GM18507 (cell line): ENCODE measurements at places on chromosomes 1 and 21.

GRCh38 chr1:37958690-37959089 is 11.8 kb upstream of the INPP5B start:
- no peak for DNase-seq

- DNase-seq = no peak
Observed at GRCh38 chr1:107677697-107678096, 287.3 kb downstream of the VAV3 start.

- no peak for DNase-seq
Observed at GRCh38 chr1:67540025-67540732, 110.0 kb upstream of the SERBP1 start.

DNA sequence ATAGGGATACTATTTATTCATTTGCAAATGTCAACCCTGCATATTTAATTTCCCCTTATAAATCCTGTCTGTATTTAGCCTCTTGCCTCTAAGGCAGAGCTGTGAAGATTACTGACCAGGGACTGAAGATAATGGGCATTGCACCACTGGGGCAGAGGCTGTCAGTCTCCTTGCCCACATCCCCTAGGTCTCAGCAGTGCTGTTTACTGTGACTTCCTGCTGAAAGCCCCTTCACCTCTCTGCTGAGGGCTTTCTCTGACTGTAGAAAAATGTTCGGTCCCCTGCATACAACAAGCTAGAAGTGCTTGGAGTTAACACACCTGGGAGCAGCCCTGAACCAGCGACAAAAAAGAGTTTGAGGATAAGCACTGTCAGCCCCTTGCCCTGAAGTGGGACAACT is 28.8 kb downstream of the SLC5A9 start:
- no peak for DNase-seq

DNA sequence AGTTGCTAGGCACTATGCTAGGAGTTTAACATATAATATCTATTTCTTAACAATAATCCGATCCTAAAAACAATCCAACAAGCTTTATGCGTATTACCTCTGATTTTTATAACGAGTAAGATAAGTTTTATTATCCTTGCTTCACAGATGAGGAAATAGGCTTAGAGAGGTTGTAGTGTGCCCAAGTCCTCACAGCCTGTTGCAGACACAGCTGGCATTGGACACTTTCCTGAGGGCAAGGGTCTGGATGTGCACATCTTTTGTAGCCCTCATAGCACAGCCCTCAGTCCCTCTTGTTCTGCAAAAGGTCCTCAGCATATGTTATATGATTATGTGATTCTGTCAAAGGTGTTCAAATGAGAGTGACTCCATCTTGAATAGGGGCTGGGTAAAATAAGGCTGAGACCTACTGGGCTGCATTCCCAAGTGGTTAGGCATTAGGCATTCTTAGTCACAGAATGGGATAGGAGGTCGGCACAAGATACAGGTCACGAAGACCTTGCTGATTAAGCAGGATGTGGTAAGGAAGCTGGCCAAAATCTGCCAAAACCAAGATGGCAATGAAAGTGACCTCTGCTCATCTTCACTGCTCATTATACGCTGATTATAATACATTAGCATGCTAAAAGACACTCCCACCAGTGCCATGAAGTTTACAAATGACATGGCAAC is 75.7 kb upstream of the F3 start:
- no peak for DNase-seq

GRCh38 chr1:67256291-67257172 is 51.1 kb upstream of the IL12RB2 start:
- no peak for DNase-seq

DNA sequence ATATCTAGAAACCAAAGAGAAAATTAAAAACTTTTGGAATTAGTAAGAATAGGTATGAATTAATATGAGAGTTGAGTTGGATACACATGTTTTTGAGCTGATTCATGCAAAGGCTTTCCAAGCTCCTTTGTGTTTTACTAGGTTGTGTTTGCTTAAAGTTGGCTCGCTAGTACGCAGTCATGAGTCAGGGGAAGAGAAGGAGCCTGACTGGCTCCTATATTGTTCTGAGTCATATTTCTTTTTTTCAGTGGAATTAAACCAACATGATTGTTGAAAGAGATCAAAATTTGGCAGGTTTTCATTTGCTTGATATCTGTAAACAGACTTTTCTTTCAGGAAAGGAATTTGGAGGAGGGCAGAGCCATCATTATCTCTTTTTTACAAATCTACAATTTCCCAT is 66.7 kb downstream of the MAGI3 start:
- no peak for DNase-seq

GRCh38 chr1:116373431-116374352 is 648 bp downstream of the ATP1A1 start:
- DNase-seq = no peak

GRCh38 chr1:51268634-51269033 is 32.6 kb downstream of the RNF11 start:
- no peak for DNase-seq

DNA sequence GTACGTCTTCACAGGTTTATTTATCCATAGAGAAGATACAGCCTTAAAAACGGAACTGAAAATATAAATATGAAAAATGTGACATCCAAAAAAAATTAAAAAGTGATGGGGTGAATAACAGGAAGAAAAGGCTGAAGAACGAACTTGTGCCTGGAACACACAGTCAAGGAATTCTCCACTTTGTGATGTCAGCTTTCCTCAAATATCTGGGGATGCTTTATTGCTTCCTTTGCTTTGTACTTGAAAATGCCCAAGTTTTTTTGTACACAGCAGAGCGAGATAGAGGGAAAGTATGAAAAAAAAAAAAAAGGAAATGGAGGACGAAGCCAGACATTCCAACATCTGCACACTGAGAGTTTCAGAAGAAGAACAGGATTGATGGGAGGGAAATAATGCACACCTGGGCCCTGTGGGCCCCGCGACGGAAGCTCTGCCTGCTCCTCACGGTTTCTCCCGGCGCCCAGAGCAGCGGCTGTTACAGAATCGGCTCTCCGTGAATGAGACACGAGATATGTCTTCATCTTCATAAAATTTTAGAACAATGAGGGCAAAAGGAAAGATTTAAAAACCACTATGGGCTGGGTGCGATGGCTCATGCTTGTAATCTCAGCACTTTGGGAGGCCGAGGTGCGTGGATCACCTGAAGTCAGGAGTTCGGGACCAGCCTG is 10.0 kb upstream of the LRRC3 start:
- no peak for DNase-seq

GRCh38 chr1:55836086-55836485 is 620.9 kb upstream of the USP24 start:
- DNase-seq = no peak

GRCh38 chr1:85566890-85567289 is 13.7 kb upstream of the CCN1 start:
- no peak for DNase-seq

DNA sequence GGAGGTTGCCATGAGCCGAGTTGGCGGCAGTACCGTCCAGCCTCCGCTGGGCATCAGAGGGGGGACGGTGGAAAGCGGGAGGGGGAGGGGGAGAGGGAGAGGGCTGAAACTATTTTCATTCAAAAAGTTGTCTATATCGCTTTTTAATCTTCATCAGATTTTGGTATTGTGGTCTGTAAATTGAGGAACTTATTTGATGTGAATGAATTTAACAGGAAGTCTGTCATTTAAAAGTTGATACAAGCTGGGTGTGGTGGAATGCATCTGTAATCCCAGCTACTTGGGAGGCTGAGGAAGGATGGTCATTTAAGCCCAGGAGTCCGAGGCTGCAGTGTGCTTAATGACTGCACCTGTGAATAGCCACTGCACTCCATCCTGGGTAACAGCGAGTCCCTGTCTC is 3.0 kb upstream of the EPHX4 start:
- DNase-seq = no peak

DNA sequence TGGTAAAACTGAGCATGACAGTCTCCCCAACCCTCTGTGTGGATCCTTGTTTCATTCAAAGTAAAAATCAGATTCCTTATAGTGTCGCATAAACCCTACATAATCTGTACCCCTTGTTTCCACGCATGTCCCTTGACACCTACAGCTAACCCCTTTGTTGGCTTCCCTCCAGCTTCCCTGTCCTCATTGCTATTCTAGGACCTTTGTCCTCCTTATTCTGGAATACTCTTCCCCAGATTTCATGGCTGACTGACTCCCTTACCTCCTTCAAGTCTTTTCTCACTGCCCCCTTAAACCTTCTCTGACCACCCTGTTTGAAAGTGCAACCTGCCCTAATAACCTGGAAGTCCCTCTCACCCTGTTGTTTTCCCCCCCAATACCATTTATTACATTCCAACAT is 4.0 kb downstream of the RNF11 start:
- no peak for DNase-seq

GRCh38 chr21:14589855-14590563 is 43.9 kb upstream of the SAMSN1 start:
- DNase-seq = no peak

- DNase-seq = no peak
Observed at GRCh38 chr1:63074321-63074720, 248.0 kb upstream of the FOXD3 start.

- DNase-seq = no peak
Observed at GRCh38 chr1:3586986-3587759, 24.1 kb downstream of the MEGF6 start.

GRCh38 chr1:6425658-6426057 is 1.1 kb downstream of the ESPN start:
- DNase-seq = no peak

- DNase-seq = peak; percentile 68
Observed at GRCh38 chr1:32981003-32981901, 16.6 kb upstream of the RNF19B start.

DNA sequence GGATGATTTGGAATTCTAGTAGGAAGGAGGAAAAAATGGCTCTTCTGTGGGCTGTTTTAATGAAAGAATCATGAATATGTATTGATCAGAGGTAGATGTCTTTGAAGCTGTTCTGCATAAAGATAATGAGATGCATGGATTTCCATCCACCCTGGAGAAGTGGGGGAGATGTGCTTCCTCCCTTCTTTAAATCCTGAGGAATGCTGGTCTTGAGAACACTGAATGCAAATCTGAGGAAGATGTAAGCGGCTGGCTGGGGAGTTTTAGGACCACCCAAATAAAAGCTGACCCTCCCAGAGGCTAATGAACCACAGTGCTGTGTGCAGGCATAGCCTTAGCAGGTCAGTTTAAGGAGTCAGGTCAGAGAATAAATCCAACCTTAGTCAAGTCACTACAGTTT is 37.3 kb downstream of the ZMYND12 start:
- no peak for DNase-seq

GRCh38 chr1:117871013-117871412 is 58.4 kb downstream of the GDAP2 start:
- no peak for DNase-seq

DNA sequence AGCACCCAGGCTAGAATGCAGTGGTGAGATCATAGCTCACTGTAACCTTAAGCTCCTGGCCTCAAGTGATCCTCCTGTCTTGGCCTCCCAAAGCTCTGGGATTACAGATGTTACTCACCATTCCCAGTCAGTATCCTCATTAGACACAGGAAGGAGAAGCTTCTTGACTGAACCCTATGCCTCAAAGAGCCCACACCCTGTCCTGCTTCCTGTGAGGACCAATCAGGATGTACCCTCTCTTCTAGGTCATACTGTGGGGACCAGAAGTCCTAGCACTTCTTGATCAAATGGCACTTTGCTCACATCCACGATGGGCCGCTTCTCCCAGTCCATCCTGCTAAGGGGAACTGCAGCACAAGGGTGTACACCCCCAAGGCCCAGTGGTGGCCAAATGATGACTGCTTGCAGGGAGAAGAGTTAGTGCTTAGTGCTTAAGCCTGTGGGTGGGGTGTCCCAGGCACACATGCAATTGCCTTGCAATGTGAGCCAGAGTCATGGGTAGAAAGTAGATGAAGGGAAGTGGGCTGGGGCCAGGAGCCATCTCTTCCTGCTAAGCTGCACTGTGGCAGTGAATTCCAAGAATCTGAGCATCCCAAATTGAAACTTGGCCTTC is 9.8 kb downstream of the CD34 start:
- no peak for DNase-seq

DNA sequence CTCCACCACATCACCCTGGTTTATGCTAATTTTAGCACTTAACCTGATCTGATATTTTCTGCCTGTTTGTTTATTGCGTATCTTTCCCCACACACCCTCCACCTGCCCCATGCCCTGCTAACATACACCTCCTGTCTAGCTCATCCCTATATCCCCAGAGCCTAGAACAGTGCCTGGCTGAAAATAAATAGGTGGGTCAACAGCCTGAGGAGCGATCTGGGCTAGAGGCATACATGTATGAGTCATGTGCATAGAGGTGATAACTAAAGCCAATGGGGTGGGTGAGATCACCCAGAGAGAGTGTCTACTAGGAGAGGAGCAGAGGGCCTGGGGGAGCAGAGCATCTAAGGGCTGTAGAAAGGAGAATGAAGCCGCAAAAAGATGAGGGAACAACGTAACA is 2.7 kb downstream of the HTR1D start:
- DNase-seq = no peak

DNA sequence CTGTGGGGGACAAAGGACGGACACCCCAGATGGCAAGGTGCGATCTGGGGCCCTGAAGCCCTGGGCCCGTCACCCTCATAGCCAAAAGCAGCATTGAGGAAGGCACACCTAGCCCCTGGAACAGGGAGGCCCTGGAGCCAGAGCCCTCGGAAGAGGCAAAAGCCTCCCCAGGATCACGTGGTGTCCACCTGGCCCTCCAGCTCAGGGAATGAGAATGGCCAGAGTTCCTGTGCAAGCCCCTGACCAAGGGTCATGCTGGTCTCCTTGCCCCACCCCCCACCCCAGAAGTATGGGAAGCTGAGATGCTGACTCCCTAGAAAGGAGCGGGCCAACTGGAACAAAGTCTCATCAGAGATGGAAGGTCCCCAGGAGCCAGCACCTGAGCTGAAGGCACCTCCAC is 1.0 kb upstream of the PDZK1IP1 start:
- no peak for DNase-seq
